Activated T-cell treated with anti-CD3 and anti-CD28 coated beads, Interleukin-2, amount 50 U/mL, for 72 hours (primary cell): ENCODE measurements at places on chromosomes 3 and 15. TPM values are rescaled to one million over a fixed set of nuclear protein-coding genes. Genes with fewer than 3 reads are reported as not detected.

- DNase-seq = no peak
Observed at GRCh38 chr15:55270291-55270690, 19.3 kb downstream of the RAB27A start.

The HMG20A gene
- 43.1 TPM for total RNA-seq

GRCh38 chr15:95674031-95674430 lies 656.5 kb upstream of the NR2F2 start:
- no peak for DNase-seq

- DNase-seq = no peak
Observed at GRCh38 chr3:180615954-180616353, 14.0 kb downstream of the TTC14 start.

The PLA2G4F gene
- total RNA-seq = not detected

DNA sequence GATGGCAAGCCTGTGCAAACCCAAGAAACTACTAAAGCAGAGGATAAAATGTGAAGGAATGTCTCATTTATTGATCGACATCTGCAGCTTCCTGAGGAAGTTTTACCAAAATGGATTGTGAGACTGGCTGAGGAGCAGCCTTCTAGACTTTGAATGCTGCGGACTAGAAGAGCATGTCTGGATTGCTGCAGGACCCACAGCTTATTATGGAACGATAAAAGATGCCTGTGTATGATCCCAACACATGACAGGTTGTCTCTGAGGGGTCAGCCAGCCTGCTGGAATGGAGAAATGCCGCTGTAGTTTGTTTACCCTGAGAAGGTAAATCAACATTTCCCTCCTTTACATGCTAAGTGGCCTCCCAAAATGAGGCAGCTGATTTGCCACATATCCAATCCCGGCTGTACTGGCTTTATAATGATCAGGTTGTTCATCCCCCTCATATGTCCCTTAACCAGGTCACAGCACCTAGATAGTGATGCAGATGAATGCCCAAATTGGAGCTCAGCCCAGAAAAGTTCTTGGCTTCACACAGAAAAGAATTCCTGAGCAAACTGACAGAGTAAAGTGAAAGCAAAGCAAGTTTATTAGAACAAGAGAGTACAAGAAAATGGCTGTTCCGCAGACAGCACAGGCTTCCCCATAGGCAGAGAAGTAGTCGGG lies 63.9 kb downstream of the IL12A start:
- DNase-seq = no peak

DNA sequence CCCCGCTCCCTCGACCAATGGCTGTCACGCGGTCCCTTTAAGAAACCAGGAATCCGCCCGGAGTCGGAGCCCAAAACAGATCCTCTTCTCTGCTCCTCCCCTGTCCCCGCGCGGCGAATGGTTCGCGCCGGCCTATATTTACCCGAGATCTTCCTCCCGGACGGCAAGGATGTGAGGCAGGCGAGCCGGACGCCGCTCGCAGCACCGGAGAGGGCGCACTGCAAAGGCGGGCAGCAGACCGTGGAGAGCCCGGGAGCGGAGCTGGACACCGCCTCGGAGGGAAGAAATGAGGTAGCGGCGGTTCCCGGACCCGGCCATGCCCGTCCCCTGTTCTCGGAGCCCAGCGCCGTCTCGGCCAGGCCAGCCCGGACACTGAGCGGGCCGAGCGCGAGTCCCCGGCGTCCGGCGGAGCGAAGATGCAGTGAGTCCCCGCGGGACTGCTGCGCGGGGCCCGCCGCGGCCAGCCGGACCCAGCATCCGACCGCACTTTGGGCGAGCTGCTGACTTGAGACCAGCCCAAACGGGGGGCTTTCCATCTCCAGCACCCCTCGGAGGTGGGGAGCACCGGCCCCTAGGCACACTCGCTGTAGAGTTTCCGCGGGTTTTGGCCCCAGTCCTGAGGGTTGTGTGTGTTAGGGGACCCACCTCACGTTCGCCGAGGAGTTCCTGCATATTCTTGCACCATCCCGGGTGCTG lies at the start of gene FAM43A:
Gene FAM43A, plus strand, starts transcription at position 166 of the 696 bp plus-strand sequence. CDS start 944 bp downstream, outside the sequence.
- peak; percentile 86 for DNase-seq

DNA sequence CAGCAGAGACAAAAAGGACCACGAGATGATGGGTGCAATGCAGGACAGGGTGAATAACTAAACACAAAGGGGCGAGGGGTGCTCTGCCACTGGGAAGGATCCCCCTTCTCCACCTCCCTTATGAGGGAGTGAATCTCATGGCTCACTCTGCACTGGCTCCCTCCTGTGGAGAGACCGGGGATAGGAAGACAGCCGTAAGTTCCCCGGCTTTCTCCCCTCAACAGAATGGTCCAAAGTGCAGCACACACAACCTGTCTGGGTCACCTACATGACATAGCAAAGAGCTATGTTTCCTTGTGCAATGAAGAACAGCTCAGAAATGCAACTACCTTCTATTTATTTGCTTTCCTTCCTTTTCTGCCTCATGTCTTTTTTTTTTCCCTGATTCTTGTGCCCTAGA lies 7.8 kb upstream of the ACSBG1 start:
- peak; percentile 42 for DNase-seq

DNA sequence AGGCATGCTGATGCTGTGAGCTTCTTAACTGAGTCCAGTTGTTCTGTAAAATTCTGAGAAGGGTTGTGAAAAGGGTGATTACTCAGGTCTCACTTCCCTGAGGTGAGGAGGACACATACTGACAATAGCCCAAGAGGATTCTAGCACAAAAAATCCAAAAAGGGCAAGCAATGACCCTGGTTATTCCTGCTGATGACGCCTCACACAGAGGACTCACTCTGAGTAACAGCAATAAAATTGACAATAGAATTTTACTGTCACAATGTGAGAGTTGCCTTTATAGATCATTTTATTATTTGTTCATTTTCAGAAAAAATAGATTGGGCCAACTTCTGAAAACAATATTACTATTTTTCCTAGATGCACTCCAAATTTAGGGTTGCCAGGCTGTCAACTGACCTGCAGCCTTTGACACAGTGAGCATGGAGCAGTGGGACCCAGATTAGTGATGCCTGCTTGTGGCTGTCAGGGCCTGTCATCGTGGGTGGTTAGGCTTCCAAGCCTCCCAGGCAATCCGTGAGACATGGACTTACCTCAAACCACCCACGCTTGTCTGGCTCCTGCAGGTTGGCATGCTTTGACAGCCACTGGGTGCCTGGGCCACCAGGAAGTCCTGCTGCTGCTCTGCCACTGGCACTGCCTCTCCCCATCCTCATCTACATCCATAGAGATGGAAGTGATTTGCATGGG lies 396.0 kb upstream of the THBS1 start:
- DNase-seq = no peak

GRCh38 chr3:122748347-122748746 lies 45.3 kb downstream of the HSPBAP1 start:
- no peak for DNase-seq

DNA sequence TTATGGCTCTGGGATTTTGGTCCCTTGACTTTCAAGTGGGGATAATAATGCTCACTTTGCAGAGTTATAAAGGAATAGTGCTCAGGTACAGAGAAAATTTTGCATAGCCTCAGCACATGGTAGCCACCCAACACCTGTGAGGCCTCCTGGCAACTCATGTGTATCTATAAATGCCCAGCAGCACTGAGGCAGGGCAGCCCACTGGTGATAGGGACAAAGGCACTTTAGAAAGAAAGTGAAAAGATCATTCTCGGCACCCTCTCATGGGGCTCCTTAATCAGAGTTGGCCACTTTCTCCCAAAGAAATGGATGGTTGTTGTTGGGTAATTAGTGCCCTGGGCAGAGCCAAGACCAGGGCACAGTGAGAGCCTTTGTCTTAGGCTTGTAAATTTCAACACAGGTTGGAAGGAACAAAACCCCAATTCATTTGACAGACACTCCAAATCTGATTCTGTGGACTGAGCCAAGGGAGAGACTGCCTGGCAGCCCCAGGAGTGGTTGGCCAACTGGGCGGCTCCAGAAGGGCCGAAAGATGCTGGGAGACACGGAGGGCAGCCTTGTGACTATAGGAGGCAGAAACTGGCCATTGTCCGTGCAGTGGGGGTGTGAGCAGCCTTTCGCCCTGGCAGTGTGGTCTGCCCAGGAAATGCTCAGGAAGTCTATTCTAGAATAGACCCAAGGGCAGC lies 213.2 kb upstream of the RGMA start:
- no peak for DNase-seq

GRCh38 chr3:99319450-99319849 lies 318.9 kb upstream of the COL8A1 start:
- DNase-seq = no peak

GRCh38 chr15:33780011-33780768 lies 188.1 kb upstream of the CHRM5 start:
- no peak for DNase-seq

- DNase-seq = no peak
Observed at GRCh38 chr3:66432767-66433521, 67.9 kb downstream of the LRIG1 start.

GRCh38 chr3:170493712-170494182 lies 75.1 kb downstream of the CLDN11 start:
- DNase-seq = no peak

The CADM2 gene
- not detected for total RNA-seq
